ENCODE measurements at places on chromosomes 3 and 15.

- peak; percentile 50 for DNase-seq
These were observed 4.1 kb upstream of the GCSAM start for GRCh38 chr3:112136959-112137693.

- no peak for DNase-seq
These were observed 691 bp upstream of the FSIP1 start for GRCh38 chr15:39783244-39783820.

DNA sequence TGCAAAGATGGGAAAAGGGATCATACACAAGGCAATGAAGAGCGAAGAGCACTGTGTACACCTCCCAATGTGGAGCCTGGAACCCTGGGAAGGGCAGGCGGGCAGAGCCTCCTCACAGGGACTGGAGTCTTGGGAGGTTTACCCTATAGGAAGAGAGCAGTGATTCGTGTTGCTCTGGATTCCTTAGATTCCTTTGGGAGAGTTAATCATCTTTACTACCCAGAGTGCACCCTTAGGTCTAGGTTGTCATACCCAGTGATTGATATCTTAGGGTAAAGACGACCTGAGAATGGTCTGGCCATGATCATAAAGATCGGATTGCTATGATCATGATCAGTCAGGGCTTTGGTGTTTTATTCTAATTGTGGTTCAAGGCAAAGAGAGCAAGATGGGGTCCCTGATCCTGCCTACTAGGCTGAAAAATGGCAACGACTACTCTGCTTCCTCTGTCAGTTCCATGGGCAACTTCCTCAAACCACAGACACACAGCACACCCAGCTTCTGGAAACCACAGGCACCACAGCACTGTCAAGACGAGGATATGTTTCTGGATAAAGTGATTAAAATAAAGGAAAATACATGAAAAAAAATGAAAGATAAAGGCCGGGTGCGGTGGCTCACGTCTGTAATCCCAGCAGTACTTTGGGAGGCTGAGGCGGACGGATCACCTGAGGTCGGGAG lies 20.4 kb upstream of the MAP6D1 start:
- DNase-seq = no peak

DNA sequence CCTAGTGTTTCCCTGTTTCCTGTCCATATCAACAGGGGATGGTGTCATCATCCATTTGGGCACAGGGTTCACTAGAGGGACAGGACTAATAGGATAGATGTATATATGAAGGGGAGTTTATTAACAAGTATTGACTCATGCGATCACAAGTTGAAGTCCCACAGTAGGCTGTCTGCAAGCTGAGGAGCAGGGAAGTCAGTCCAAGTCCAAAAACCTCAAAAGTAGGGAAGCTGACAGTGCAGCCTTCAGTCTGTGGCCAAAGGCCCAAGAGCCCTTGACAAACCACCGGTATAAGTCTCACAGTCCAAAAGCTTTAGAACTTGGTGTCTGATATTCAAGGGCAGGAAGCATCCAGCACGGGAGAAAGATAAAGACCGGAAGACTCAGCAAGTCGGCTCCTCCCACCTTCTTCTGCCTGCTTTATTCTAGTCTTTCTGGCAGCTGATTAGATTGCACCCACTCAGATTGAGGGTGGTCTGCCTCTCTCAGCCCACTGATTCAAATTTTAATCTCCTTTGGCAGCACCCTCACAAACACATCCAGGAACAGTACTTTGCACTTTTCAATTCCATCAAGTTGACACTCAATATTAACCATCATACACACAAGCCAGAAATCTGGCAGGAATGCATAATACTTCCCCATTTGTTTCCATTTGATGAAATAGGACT lies 43.4 kb downstream of the CD200 start:
- DNase-seq = no peak

DNA sequence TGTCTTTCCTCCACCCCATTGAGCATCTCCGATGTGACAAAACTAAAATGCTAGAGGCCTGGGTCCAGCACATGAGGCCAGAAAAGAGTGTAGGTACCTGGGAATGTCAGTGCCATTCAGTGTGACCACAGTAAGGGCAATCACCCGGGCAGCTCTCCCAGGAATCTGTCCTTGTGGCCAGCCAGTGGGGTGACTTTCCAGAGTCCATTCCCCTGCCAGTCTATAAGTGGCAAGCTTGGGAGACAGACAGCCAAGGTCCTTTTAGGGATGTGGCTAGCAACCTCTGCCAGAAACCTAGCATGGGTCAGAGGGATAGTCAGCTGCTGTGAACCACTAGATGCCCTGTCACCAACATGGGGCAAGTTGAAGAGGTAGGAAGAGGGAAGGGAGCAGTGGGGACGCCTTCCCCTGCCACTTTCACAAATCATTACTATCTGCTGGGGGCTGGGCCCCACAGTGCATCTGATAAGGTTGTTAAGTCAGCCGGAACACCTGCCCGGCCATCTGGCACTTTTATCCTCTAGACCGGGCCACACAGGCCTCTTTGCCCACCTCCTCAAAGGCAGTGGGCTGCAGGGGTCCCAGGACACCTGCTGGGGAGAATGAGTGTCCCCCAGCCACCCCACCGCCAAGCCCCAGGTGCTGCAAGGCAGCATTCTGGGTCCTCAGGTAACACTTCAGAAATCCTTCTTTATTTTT lies 24.8 kb upstream of the DET1 start:
- no peak for DNase-seq

- DNase-seq = no peak
These were observed 421.7 kb downstream of the MCTP2 start for GRCh38 chr15:94653071-94653470.

- DNase-seq = no peak
These were observed 68.4 kb downstream of the CRTC3 start for GRCh38 chr15:90598031-90598577.

DNA sequence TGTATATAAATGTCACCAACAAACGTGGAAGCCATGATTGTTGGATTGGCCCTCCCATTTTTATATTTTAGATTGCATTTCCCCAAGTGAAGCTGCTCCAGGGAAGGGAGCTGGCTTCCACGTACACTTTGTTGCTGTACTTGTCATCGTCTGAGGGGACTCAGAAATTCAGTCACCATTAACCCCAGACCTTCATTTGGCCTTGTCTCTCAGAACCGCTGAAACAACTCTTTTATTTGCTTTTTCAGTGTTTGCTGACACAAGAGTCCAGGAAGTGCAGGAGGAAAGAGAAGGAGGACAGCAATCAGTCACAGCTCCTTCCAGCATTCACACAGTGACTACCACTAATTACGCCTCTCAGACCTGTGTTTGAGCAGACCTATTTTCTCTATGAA lies 276.5 kb downstream of the TBL1XR1 start:
- no peak for DNase-seq

DNA sequence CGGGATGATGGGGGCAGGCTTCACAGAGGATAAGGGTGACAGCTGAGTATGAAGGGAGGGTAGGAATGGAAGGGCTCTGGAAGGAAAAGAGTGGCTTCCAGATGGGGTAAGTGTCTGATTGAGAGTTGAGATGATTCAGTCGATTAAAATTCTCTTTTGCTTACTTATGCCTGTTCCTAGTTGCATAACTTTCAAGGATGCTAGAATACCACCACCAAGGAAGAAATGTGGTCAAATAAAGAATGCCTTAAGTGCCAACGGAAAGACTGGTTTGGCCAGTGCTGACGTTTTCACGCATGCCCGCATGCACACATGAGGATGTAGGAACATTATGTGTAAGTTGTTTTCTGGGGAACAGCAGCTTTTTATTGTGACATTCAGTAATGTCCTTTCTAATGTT lies 263.4 kb upstream of the WNT5A start:
- peak; percentile 70 for DNase-seq

- no peak for DNase-seq
These were observed 41.8 kb downstream of the IFT122 start for GRCh38 chr3:129481766-129482332.

DNA sequence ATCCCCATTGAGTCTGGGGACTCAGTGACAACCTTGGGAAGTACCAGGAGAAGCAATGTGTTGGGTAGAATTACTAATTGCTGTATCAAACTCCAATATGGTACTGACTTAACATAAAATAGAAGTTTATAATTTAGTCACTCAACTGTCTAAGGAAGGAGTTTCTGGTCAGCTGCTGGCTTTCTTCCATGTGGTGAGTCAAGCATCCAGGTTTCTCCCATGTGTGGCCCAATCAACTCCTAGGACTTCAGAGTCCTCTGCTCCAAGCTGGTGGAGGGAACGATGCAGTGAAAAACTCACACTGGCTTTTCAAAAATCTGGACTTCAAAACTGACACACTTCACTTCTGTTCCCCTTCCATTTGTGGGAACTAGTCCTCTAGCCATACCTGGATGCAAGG lies 25.2 kb downstream of the WNT5A start:
- no peak for DNase-seq

- no peak for DNase-seq
These were observed 10.9 kb downstream of the ARIH2 start for GRCh38 chr3:48929358-48930035.

GRCh38 chr3:32384938-32385337 lies 6.7 kb upstream of the CMTM7 start:
- DNase-seq = no peak

DNA sequence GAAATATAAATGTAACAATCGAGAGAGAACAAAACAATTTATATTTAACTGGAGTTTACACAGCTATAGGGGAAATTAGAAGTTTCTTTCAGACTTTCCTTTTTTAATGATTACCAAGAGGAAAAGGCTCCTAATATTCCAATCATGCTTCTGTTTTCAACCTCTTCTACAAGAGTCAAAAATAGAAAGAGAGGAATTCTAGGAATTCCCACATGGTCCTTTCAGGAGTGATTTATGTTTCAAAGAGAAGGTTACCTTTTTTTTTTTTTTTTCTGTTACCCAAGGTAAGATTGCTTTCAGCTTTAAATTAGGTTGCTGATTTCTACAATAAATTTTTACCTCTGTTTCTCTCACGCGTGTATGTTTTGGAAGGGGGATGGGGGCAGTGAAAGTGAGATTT lies 355.3 kb upstream of the DCBLD2 start:
- DNase-seq = peak; percentile 18

- DNase-seq = no peak
These were observed 34.5 kb downstream of the SLC4A7 start for GRCh38 chr3:27449530-27450150.

DNA sequence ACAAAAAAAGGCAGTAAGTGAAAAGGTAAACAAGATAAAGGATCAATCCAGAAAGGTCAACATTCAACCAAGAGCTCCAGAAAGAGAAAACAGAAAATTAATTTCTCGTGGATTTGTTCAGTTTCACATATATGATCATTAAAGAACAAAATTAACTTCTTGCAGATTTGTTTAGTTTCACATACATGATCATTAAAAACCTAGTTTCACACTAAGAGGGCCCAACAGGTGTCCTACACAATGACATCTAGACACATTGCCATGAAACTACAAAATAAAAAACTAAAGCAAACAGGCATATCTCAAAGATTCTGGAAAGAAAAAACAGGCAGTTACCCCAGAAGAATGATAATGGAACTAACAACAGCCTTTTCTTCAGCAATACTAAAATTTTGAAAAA lies 22.1 kb downstream of the PHC3 start:
- DNase-seq = no peak

- DNase-seq = no peak
These were observed 7.0 kb upstream of the MANF start for GRCh38 chr3:51378065-51378464.

DNA sequence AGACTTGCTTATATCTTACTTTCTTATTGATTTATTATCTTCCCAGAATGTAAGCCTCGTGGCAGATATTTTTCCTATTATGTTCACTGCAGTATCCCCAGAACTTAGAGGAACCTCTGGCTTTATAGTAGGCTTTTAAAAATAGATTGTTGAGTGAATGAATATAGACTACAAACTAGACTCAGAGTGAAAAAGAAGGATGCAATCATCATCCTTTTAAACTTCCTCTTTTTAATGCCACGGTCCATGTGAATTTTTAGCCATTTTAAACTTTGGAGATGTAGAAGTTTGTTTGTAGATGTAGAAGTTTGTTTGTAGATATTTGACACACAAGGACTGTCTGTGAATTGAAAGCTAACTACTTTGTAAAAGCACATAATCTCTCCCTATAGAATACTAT lies 7.2 kb upstream of the P2RY12 start:
- DNase-seq = no peak

DNA sequence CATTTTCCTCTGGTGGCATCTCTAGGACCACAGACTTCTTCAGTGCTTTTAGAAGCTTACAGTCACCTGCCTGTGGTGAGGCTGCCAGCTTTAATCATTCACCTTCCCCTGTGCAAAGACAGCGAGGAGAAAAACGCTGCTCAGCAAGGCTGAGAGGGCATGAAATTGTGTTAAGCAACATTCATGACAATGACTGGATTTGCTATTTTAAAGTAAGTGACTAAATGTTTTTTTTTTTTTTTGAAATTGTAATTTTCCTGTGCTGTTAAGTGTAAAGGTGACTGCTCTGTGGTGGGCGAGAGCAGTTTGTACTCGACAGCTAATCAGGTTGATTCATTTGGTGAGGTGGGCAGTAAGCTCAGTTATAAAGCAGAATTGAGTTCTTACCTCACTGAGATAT lies 240.4 kb downstream of the NSUN3 start:
- no peak for DNase-seq

- no peak for DNase-seq
These were observed 843.9 kb upstream of the DPPA4 start for GRCh38 chr3:110181226-110181625.

GRCh38 chr3:180789774-180790173 lies 110.5 kb upstream of the CCDC39 start:
- DNase-seq = no peak

DNA sequence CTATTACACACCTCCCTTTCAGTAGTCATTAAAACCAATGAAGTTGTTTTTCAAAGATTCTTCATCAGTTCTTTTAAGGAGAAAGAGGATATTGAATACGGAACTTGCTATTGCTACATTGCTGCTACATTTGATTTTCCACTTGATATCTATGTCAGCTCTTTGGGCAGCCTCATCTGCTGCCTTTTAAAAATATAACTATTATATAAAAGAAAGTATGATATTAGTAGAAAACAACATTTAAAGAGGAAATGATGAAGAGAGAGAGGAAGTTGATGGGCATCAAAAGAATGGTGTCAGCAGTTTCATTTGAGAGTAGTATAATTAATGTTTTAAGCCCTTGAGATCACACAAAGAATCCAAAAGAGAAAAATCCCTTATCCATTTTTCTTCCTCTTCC lies 171.4 kb downstream of the NFKBIZ start:
- DNase-seq = no peak

DNA sequence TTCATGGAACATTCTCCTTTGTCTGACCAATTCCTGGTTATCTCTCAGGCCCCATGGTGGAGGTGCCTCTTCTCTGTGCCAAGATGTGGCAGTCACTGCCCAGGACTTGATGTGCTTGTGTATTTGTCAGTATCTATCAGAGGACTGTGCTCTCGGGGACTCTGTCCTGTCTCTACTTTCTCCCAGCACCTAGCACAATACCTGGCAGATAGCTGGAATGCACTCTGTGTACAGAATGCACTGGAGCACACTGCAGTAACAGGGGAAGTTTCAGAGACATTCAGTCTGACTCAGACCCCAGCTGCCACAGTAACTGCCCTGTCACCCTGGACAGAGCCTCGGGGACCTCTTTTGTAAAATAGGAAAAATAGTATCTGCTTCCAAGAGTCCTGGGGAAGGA lies 34.6 kb upstream of the SV2B start:
- no peak for DNase-seq

Data from urothelium cell line (cell line).